NCI-H1048 (cell line): ENCODE measurements at places on chromosomes 13 and 19.
A peak's percentile ranks its signal among the peaks of the same experiment; 100 is the strongest.

GRCh38 chr19:48878196-48879024, 6.2 kb downstream of the PPP1R15A start:
- DNase-seq, result no peak

- no peak for DNase-seq
Observed at GRCh38 chr19:37803249-37803840, 24.0 kb upstream of the ZNF573 start.

- DNase-seq, result peak; percentile 56
Observed at GRCh38 chr13:87671031-87671752, at the start of gene SLITRK5. Gene SLITRK5, plus strand, starts transcription at chr13:87671371. Its CDS starts 4,018 bp downstream, at chr13:87675389.

- DNase-seq, result no peak
Observed at GRCh38 chr13:75825161-75825560, 189.0 kb downstream of the LMO7 start.

GRCh38 chr19:28489776-28490175, 723.2 kb downstream of the UQCRFS1 start:
- DNase-seq, result no peak

GRCh38 chr13:89150362-89150761, 1479.2 kb downstream of the SLITRK5 start:
- no peak for DNase-seq

- no peak for DNase-seq
Observed at GRCh38 chr13:104759069-104759468, 1692.9 kb upstream of the SLC10A2 start.
